ENCODE measurements at places on chromosomes 12 and 14.

- DNase-seq: no peak
Measured at GRCh38 chr14:20469890-20470602, 840 bp downstream of the PNP start.

GRCh38 chr12:94740601-94741362 lies 90.4 kb upstream of the TMCC3 start:
- DNase-seq: no peak

DNA sequence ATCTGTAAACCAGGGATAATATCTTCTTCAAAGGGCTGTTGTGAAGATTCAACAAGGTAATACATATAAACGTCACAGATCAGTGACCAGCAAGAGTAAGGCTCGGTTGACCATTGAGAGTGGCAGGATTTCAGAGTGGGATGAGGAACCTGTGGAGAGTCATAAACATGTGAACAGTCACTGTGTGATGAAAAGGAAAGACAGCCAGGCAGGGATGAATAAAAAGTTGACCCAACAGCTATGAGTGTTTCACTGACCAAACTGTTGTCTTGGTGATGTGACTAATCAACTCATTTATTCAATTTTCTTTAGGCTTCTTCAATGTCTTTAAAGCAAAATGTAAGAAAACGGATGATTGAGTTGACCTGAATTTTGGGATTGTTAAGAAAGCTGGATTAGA lies 8.6 kb upstream of the FRMD6 start:
- no peak for DNase-seq

GRCh38 chr14:35355981-35356841 lies 48.3 kb downstream of the NFKBIA start:
- DNase-seq: no peak

GRCh38 chr12:75366629-75367028 lies 24.3 kb upstream of the GLIPR1L2 start:
- DNase-seq: no peak

GRCh38 chr14:32707742-32708500 lies 230.8 kb upstream of the NPAS3 start:
- DNase-seq: no peak

GRCh38 chr12:127998988-127999387 lies 268.0 kb upstream of the TMEM132C start:
- DNase-seq: no peak

- DNase-seq: no peak
Measured at GRCh38 chr12:29149691-29150281, 708 bp downstream of the FAR2 start.

GRCh38 chr14:35375558-35376025 lies 29.0 kb downstream of the NFKBIA start:
- DNase-seq: no peak

GRCh38 chr12:90428465-90428864 lies 526.5 kb downstream of the CCER1 start:
- DNase-seq: no peak

- DNase-seq: no peak
Measured at GRCh38 chr12:132151145-132151765, 7.0 kb downstream of the NOC4L start.

GRCh38 chr12:124516850-124517249 lies 50.6 kb downstream of the NCOR2 start:
- DNase-seq: no peak

GRCh38 chr14:23478109-23478759 lies 8.7 kb downstream of the NGDN start:
- no peak for DNase-seq

DNA sequence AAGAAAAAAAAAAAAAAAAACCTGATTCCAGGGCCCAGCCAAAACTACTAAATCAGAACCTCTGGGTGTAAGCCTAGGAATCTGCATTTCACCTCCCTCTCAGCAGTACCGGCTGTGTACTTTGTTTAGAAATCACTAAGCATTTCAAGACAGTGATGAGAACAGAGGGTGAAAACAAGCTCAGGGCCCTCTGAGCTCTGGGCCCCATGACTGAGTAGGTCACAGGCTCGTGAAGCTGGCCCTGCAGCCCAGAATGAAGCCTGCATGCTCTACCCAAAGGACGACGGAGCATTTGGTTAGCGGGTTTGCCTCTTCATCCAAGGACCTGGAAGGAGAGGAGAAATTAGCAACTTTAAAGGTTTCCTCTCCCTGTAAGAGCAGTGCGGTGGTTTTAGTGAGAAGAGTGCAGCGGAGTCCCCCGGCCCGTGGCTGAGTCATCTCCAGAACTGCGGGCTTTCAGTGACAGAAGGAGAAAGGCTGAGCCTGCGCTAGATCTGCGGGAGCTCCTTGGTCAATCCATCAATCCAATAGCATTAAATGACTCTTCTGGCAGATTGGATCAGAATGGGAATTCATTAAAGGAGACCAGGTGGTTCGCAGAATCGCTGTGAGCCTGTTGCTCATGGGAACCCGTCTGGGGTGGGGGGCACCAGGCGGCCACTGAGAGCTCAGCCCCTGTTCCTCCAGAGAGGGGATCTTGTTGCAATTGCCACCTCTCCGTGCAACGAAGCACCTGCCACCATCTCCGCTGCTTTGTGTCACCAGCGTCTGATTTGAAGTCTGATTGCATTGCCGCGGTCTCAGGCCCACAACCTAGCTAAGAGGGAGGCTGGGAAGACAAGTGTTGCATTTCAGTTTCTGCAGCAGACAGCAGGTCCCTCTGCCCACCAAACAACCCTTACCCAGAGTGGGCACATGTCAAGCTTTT lies 7.3 kb downstream of the IL31 start:
- DNase-seq: no peak

DNA sequence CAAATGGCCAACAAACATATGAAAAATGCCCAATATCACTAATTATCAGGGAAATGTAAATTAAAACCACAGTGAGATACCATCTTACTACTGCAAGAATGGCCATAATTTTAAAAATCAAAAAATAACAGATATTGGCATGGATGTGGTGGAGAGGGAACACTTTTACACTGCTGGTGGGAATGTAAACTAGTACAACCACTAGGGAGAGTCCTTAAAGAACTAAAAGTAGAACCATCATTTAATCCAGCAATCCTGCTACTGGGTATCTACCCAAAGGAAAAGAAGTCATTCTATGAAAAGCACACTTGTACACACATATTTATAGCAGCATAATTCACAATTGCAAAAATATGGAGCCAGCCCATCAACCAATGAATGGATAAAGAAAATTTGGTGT lies 459.7 kb downstream of the GXYLT1 start:
- no peak for DNase-seq

- no peak for DNase-seq
Measured at GRCh38 chr12:65568517-65568916, 255.8 kb upstream of the HMGA2 start.

GRCh38 chr14:101817501-101818001 lies 56.0 kb downstream of the PPP2R5C start:
- DNase-seq: no peak

DNA sequence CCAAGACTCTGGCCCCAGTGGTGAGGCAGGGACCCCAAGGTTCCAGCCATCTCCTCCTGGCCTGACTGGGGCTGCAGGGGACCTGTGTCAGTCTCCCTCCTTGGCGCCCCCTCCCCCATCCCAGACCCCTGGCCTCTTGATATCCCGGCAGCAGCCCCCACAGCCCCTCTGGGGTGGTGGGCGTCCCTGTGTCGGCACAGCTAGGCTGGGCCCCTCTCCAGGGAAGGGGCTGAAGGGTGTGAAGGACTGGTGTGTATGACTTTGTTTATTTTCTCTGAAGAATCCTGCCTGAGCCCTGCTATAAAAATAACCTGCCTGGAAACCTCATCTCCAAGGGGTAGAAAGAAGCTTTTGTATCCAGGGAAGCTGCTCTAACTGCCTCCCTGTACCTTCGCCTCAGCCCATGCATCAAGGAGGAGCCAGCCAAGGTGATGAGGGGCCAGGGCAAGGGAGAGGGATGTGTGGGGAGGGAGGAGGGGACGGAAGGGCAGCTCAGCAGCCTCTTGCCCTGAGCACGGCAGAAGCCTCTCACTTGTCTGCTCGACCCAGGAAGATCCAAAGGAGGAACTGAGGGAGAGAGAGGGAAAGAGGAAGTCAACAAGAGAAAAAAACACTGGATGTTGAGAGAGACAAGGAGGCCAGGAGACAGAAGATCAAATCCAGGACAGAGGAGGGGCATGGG lies 25.4 kb upstream of the COL2A1 start:
- DNase-seq: no peak

GRCh38 chr12:57315681-57316080 lies 64.7 kb upstream of the STAC3 start:
- no peak for DNase-seq

DNA sequence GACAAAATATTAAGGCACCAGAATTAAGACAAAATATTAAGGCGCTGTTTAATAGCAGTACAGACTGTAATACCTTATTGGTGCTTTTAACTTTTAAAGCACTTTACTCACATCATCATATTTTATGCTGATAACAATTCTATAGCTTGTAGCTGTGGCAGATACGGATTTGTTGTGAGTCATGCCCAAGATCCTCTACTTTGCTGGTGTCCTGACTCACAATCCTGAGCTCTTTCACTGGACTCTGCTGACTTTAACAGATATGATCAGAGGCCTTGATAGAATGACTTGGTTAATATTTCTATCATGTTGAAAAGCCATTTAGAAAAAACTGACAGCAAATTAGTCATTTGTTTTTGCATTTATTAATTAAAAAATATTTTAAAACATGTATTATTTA lies 99.0 kb upstream of the PKP2 start:
- no peak for DNase-seq

GRCh38 chr12:7188562-7189397 lies 706 bp upstream of the PEX5 start:
- DNase-seq: no peak

DNA sequence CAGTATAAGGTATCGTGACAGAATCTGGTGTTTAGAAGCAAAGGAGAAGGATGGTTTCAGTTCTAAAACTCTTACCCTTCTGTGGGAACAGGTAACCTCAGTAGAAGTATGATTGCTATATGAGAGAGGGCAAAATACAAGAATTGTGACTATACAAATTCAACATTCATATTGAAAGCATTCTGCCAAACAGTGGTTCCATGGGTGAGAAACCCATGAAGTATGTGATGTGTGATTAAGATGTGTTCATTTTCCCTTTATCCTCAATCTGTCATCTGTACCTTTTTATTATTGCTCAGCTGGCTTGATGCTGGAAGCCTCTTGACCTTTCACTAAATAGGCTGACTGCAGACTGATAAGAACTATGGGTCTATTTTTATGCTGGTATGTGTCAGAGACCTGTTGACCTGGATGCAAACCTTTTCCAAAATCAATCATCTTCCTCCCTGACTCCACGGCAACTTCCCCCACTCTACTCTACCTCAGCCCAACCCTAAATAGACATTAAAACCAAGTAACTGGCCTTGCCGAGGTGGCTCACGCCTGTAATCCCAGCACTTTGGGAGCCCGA lies 109.6 kb downstream of the STXBP6 start:
- DNase-seq: no peak

DNA sequence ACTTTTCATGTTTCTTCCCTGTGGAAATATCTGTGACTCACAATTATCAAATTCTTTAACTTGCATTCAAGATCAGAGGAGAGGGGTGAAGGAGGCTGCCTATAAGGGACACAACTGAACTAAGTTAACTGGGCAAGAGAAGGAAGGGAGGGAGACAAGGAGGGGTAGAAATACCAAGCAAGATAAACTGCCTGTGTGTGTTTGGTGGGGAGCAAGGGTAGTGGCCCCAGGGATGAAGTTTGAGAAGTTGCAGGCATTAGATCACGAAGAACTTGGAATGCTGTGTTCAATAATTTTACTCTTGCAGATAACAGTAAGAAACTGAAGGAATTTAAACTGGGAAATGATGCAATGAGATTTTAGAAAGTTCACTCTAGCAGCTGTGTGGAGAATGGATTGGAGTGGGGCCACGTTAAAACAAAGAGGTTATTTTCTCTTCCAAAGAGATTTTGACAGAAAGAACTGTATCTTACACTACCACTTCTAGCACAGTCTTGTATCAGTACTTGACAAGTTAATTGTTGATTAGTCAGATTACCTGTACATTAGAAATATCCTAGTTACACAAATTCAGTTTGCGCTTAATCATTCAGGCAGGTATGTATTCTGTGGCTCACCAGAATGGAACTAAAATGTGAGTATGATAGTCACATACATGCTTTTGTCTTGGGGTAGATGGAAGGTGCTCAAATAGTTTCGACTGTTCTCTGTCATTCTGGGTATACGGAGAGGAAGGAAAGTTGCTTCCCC lies 7.4 kb downstream of the PKP2 start:
- DNase-seq: no peak

DNA sequence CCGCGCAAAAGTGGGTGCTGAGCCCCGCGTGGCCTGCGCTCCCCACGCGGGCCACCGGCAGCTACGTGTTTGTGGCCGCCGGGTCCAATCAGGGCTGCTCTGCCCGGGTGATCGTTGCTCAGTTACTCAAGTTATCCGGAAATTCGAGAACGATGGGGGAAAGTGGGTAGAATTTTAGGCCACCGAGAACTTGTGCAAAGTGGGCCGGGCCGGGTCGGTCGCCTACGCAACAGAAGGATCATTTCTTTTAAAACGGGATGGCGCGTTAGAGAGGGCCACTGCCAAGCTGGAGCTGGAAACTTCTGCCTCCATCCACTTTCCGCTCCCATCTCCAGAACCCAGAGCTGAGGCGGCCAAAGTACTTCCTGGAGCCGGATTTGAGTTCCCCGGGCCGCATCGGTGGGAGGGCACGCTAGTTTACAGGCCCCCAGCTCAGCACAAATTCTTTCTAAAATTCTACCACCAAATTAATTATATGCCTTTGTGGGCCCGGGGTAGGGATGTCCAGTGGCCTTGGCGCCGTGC lies 3.5 kb downstream of the RFX4 start:
- no peak for DNase-seq

GRCh38 chr12:20211541-20211940 lies 156.8 kb upstream of the PDE3A start:
- no peak for DNase-seq

DNA sequence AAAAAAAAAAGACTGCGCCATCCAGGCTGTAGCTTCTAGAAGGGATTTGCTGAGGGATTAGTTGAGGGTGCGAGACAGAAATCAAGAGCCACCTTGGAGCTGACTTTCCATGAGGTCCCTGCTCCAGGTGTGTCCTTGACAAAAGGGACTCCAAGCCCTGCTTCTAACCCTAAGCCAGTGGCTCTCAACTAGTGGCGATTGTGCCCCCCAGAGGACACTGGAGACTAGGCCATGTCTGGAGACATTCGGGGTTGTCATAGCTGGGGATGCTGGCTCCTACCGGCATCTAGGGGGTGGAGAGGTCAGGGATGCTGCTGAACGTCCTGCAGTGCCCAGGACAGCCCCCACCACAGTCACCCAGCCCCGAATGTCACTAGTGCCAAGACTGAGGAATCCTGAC lies 40.6 kb downstream of the SPRING1 start:
- peak; percentile 27 for DNase-seq

GRCh38 chr12:54207539-54208294 lies 18.9 kb upstream of the SMUG1 start:
- DNase-seq: peak; percentile 78

DNA sequence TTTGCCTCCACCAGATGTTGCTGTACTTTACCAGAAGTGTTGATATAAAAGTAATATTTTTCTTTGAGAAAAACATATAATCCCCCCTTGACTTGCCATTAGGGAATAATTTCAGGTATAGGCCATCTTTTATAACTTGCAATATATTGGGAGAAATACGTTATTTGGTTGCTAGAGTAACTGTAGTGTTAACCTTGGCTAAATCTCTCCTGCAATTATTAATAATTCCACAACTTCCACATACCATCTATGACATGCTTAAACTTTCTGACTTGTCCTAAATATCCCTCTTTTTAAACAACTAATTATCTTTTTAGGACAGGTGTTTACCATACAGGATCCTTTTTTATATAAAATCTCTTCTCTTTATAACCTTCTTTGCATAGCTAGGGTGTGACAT lies 1048.2 kb downstream of the SLC16A7 start:
- DNase-seq: no peak

GRCh38 chr12:14390870-14391530 lies 25.5 kb downstream of the ATF7IP start:
- no peak for DNase-seq

- DNase-seq: no peak
Measured at GRCh38 chr12:65808580-65808979, 15.7 kb upstream of the HMGA2 start.
